ENCODE measurements at places on chromosomes 16 and 17.

- H3K27ac ChIP-seq: peak overlapping the region; percentile 61
- peak overlapping the region; percentile 44 for H3K4me3 ChIP-seq
- peaks cover 9% of the 10 kb centered on the region for H3K4me1 ChIP-seq
These were observed 42.4 kb downstream of the RAI1 start for GRCh38 chr17:17723354-17724261.

DNA sequence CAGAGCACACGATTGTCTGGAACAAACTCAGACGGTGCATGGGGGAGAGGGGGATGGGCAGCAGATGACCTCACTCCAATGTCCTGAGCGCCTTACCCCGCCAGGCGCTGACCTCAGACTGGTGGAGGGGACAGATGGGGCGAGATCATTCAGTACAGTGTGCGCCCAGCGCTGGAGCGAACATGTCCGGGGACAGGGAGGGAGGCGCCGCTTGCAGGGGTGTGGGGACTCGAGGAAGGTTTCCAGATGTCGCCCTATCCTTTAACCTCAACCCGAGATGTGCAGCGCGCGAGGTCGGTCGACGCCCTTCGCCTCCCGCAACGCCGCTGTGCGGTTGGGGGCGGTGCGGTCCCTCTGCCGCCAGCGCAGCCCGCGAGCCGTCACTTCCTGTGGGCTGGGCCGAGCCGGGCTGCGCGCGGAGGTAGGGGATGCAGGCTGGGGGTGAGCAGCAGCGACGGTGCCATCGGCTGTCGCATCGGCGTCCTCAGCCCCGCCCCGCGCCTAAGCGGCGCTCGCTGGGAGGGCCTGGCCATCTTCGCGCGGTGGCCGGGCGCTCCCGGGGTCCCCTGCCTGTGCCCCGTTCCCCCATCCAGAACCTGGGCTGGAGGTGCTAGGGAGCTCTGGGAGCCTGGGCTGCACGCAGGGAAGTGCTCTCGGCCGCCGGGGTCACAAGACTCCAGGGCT lies 5.3 kb upstream of the CDR2L start:
- no peaks in the 10 kb centered on the region for H3K36me3 ChIP-seq
- H3K27me3 ChIP-seq: peaks cover 4% of the 10 kb centered on the region
- peak; percentile 42 for DNase-seq
- peak overlapping the region; percentile 63 for H3K27ac ChIP-seq
- peak overlapping the region; percentile 77 for H3K4me3 ChIP-seq

DNA sequence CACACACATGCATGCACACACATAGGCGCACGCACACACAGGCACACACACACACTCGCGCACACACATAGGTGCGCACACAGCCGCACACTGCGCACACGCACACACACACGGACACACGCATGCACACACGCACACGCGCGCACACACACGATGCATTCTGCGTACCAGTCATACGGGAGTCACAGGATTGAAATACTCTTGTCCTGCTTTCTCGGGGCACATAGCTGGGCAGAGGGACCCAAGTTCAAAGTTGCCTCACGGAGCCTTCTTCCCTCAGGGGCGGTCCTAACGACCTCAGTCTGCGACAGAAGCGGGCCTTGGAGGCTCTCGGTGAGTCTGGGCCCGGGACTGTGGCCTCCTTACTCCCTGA lies 56.0 kb downstream of the MRM1 start:
- no peaks in the 10 kb centered on the region for H3K36me3 ChIP-seq
- no peak overlapping the region for H3K27ac ChIP-seq
- DNase-seq: no peak
- H3K4me3 ChIP-seq: no peak overlapping the region

DNA sequence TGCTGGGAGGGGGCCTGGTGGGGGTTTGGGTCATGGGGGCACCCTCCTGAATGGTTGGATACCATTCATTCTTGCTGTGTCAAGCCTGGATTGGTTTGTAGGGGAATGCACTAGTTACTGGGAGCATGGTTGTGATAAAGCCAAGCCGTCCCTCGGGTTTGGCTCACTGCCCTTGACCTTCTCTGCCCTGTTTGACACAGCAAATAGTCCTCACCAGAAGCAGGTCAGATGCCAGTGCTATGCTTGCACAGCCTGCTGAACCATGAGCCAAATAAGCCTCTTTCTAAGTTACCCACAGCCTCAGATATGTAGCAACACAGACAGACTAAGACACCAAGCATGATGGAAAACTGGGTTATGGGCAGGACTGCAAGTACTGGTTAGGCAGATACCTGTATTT lies 14.6 kb downstream of the ZNF778 start:
- no peak overlapping the region for H3K4me3 ChIP-seq
- DNase-seq: no peak
- no peaks in the 10 kb centered on the region for H3K4me1 ChIP-seq

GRCh38 chr16:5059386-5060072 lies 6.2 kb downstream of the C16orf89 start:
- no peak overlapping the region for H3K27ac ChIP-seq
- H3K4me1 ChIP-seq: no peaks in the 10 kb centered on the region
- H3K4me3 ChIP-seq: no peak overlapping the region
- peaks cover 3% of the 10 kb centered on the region for H3K27me3 ChIP-seq
- DNase-seq: no peak

DNA sequence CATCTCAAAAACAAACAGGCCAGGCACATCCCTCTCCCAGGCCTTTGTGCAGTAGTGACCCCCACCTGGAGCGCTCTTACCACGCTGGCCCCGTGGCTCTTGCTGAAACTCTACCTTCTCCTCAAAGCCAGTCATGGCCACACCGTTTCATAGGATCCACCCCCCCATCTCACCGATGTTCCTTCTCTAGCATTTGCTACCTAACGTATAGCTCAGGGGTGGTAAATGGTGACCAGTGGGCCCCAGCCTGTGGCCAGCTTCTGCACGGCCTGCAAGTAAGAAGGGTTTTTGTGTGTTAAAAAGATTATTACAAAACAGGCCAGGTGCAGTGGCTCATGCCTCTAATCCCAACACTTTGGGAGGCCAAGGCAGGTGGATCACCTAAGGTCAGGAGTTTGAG lies 43.8 kb downstream of the RMI2 start:
- H3K4me1 ChIP-seq: no peaks in the 10 kb centered on the region
- DNase-seq: no peak
- H3K27ac ChIP-seq: no peak overlapping the region

DNA sequence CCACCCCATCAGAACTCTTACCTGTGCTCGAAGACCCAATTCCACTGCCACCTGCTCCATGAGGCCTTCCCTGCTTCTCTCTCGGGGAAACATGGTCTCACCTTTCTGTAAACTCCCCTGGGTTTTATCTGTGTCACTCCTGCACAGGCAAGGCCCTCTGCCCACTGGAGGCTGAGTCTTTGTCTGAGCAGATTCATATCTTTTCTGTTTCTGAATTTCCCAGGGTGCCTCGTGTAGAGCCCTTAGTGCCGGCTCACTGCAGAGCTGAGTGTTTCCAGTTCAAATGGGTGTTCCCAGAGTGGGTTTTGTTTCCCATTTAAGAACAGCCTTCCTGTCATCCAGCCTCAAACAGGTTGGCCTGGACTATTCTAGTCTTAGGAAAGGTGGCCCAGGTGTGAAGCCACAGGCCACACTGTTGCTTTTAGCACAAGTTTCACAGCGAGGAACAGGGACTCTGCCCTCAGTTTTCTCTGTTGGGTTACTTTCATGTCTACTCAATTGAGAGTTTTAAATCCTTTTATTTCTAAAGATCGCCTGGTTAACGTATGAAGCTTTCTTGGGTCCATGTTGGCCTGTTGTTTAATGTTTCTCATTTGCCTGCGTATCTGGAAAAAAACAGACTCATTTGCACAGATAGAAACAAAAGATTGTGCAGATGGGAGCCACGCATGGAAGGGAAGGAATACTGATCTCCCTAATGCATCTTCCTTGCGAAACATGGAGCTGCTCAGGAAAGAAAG lies 228.7 kb downstream of the MSI2 start:
- no peak overlapping the region for H3K27ac ChIP-seq
- H3K36me3 ChIP-seq: no peaks in the 10 kb centered on the region
- H3K4me3 ChIP-seq: no peak overlapping the region
- H3K27me3 ChIP-seq: no peaks in the 10 kb centered on the region
- DNase-seq: no peak
